NCI-H2029 (cell line): ENCODE measurements at places on chromosomes 13 and 19.

- DNase-seq: no peak
Measured at GRCh38 chr13:47459512-47459911, 541.6 kb downstream of the SUCLA2 start.

DNA sequence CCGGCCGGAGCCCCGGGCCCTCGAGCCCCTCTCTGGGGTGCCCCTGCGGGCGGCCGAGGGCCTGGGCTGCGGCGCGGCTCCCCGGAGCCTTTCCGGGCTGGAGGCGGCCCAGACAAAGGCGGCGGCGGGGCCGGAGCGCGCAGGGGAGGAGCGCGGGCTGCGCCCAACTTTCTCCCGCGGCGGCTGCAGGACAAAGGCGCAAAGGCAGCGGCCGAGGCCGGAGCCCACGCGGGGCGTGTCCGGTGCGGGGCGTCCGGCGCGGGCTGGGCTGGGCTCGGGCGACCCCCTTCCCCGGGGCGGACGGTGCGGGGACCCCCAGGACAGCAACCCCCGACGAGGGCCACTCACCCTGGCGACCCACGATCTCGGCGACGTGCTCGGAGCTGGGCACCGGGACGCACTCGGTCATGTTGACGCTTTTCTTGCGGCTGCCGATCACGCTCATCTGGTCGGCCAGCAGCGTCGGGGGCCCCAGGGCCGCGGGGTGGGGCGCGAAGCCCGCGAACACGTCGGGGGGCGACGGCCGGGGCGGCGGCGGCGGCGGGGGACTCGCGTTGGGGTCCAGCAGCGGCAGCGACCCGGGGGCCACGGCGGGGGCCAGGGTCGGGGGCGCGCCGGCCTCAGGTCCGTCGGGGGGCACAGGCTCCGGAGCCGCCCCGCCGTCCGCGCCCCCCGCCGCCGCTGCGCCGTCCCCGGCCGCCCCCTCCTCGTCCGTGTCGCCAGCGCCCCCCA, 843 bp downstream of the MEX3D start:
- DNase-seq: no peak

DNA sequence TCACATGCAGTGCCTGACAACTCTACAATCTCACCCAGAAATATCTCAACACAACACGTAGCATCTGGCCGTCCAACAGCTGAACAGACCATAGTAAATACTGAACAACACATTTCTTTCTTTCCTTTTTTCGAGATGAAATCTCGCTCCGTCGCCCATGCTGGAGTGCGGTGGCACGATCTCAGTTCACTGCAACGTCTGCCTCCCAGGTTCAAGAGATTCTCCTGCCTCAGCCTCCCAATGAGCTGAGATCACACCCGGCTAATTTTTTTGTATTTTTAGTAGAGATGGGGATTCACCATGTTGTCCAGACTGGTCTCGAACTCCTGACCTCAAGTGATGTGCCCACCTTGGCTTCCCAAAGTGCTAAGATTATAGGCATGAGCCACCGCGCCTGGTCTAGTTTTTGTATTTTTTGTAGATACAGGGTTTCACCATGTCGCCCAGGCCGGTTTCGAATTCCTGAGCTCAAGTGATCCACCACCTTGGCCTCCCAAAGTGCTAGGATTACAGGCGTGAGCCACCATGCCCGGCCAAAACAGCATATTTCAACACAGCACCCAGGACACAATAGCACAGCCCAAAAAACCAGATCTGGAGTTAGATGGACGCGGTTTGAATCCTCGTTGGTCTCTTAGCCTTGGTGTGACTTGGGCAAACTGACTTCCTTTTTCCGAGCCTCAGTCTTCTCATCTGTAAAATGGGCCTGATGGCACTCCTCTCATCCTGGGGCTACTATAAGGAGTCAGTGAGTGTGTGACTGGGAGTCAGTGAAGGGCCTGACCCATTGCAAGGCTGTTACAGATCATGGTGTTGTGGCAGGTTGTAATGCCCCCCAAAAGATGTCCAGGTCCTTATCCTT, 22.6 kb downstream of the CYP2A6 start:
- DNase-seq: no peak

- no peak for DNase-seq
Measured at GRCh38 chr19:46065486-46066071, 24.8 kb upstream of the IGFL4 start.

- no peak for DNase-seq
Measured at GRCh38 chr13:52003541-52003940, 7.7 kb downstream of the ATP7B start.

DNA sequence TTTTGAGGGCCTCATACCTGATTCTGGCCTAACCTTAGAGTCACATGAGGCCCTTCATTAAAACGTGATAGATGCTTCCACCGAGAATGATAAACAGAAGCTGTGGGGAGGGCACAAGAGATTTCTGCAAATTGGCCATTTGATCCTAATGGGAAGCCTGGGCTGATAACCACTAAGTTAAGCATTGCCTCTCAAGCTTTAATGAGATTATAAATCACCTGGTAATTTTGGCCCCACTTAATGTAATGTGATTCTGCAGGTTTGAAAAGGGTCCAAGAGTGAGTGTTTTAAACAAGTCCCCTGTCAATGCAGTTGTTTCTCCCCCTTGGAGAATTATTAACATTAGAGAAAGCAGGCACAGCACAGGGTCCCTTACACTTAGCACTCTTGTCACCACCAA, 42.0 kb downstream of the ZNF486 start:
- DNase-seq: no peak
